NCI-H2081 treated with DMSO at 0.1 percent for 48 hours (cell line): ENCODE measurements at places on chromosomes 4 and X.

- DNase-seq: no peak
Measured at GRCh38 chrX:149570668-149571067, 16.6 kb downstream of the MAGEA9B start.

DNA sequence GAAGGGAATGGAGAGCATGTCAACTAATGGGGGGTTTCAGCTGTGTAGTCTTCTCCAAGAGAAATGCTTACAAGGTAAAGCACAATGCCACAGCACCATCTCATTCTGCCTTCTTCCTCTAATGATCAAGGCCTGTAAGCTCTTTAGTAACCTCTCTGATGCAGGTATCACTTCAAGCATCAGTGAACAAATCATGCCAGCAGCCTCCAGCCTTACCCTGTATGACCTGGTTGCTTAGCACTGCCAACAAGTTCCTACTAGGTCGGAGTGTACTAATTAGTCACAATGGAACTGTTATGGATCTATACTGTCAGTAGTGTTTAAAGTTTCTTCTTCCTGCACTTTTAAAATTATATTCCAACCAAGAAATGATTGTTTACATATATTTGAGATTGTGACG, 197.7 kb downstream of the GRID2 start:
- no peak for DNase-seq

- no peak for DNase-seq
Measured at GRCh38 chrX:7730071-7730470, 112.9 kb upstream of the VCX start.

GRCh38 chr4:26871611-26872010, 11.0 kb downstream of the STIM2 start:
- no peak for DNase-seq

GRCh38 chrX:25650216-25650820, 487.8 kb upstream of the MAGEB18 start:
- DNase-seq: no peak

DNA sequence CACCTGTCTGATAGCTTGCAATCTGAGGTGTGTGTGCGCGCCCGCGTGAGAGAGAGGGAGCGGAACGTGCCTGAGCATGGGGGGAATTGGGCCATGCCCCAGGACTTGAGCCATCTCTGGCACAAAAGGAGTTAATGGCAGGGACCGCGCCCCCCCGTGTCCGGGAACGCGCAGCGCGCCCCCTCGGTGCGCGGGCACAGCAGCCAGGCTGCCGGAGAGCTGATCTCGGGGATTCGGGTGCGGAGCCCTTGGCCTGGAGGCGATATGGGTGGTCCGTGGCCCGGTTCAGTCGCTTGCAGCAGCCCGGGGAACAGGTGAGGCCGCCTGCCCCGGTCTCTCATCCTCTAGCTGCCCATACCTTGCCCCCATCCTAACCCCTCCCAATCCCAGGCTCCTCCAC, at the start of gene NLGN3:
TSS of gene NLGN3 (plus strand) at position 191 of the 400 bp plus-strand sequence. CDS start 2,909 bp downstream, outside the sequence.
- DNase-seq: no peak

GRCh38 chr4:173834151-173834550, 304.1 kb upstream of the HAND2 start:
- no peak for DNase-seq

DNA sequence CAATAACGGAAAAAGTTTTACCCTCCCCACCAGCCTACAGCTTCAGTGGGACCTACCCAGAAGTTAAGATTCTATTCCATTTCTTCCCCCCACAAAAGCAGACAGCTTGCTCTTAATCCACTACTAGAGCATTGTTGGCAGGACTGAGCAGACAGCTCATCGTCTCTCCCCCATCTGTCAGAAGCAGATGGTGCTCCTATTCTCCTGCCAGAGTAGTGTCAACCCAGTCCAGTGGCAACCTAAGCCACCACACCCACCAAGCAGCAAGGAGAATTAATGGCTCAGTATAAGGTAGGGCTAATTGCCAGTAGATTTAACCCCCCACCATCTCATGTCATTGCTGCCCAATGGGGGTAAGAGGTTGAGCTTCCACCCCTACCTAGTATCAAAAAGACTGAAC, 62.0 kb downstream of the AWAT2 start:
- no peak for DNase-seq

GRCh38 chr4:88211473-88212252, 53.2 kb upstream of the ABCG2 start:
- no peak for DNase-seq

- no peak for DNase-seq
Measured at GRCh38 chr4:16382571-16382970, 156.3 kb upstream of the TAPT1 start.

GRCh38 chr4:16833722-16834121, 64.7 kb downstream of the LDB2 start:
- DNase-seq: no peak

DNA sequence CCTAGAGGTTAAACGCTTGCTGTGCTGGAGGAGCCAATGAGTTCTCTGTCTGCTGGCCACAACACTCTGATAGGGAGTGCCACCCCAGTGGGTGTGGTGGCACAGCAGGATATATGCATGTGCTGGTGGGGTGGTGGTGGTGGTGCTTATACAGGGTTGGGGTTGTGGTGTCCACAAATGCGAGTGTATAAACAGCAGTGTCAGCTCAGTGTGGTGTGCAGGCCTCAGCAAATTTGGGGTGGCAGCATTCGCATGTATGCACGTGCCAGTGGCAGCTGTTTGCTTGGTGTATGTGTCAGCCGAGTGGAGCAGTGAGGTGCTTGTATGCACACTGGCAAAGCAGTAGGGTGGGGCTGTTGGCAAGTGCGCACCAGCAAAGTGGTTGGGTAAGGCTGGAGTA, 157.4 kb downstream of the FAM47A start:
- no peak for DNase-seq

- DNase-seq: no peak
Measured at GRCh38 chr4:85508654-85509053, 33.7 kb downstream of the ARHGAP24 start.

GRCh38 chr4:155271557-155271956, 63.1 kb downstream of the NPY2R start:
- DNase-seq: no peak

DNA sequence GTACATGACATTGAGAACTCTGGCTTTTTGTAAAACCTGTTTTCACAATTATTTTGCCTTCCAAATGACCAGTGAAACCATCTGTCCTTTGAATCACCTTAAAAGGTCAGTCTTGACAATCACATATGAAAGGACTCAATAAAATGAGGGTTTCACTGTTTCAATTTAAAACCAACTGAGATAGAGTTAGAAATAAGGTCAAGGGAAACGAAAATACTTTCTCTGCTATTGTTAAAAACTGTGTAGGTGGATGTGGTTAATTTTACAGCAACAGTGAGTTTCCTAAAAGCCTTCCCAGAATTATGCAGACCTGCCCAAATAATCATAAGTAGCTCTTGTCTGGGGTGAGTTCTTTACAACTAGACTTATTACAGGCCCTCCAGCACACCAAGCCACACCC, 839.9 kb downstream of the RAB28 start:
- no peak for DNase-seq

GRCh38 chrX:18973527-18974192, 10.3 kb downstream of the PHKA2 start:
- no peak for DNase-seq

DNA sequence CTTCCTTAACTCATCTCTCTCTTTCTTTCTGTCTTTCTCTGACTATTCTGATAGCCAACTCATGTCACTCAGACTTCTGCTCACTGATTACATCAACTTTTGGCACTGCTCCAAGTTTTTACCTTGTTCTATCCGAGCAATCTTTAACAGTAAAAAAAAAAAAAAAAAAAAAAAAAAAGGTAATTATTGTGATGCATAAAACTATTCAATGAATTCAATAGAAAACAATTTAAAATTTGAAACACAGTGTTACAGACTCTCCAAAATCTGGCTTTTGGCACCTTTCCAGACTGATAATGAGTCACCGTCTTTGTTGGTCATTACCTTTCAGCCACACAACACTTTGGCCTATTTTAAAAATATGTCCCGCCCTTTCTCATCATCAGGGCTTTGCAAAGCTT, 229.5 kb downstream of the GALNTL6 start:
- peak; percentile 66 for DNase-seq

- no peak for DNase-seq
Measured at GRCh38 chr4:109207061-109207460, 95.4 kb downstream of the COL25A1 start.

GRCh38 chr4:6279582-6280289, 10.1 kb downstream of the WFS1 start:
- DNase-seq: no peak

DNA sequence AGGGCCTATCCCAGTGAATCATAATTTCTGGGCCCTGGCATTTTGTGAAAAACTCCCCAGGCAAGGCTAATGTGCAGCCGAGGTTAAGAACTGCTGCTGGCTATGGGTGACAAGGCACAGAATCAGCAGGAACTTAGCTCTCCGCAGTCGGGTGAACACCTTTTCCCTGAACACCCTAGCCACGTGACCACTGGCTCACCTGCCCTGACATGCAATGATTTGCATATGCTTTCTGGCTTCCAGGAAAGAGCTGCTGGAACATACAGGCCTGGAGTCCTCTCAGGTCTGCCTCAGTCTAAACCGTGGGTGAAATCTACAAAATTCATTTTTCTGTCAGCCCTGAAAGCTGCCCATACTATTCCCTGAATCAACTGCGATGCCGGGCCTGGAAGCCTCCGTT, 56.6 kb downstream of the ZNF827 start:
- peak; percentile 18 for DNase-seq

DNA sequence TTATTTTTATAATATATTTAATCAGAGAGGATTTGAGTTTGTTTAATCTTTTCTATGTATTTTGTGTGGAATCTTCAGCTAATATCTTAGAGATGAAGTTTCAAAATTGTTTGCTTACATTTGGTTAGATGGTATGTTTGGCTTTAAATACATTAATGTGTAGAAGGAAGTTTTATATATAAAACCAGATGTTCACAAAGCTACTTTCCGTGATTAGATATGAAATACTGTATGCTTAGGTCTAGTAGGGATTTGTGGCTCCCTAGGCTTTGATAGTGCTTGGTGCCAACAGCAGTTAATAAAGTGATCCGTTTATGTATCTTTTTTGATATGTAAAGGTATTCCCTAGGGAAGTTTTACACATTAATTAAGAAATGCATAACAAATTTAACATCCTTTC, 223.0 kb downstream of the ARHGAP10 start:
- DNase-seq: no peak

GRCh38 chr4:38982361-38983095, 49.7 kb downstream of the TMEM156 start:
- no peak for DNase-seq

DNA sequence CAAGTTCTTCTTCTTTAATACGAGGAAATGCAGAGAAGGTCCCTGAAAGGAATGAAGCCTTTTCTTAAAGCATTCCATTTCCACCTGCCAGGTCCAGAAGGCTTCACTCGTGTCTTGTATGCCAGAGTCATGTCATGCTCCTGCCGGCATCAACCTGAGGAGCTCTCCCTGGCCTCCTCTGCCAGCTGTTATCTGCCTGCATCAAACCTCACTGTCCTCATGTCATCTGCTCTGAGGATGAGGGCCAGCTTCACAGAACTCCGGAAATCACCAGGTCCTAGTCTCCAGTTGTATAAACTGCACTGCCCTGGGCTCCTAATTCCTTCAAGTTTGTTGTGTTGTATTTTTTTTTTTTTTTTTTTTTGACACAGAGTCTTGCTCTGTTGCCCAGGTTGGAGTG, 20.0 kb upstream of the S100G start:
- no peak for DNase-seq
